ENCODE measurements at places on chromosomes 5 and 9.

- no peak overlapping the region for H3K27ac ChIP-seq
- H3K27me3 ChIP-seq = no peaks in the 10 kb centered on the region
- H3K36me3 ChIP-seq = no peaks in the 10 kb centered on the region
- H3K4me3 ChIP-seq = no peak overlapping the region
These were observed 16.0 kb upstream of the IL33 start for GRCh38 chr9:6199596-6199995.

DNA sequence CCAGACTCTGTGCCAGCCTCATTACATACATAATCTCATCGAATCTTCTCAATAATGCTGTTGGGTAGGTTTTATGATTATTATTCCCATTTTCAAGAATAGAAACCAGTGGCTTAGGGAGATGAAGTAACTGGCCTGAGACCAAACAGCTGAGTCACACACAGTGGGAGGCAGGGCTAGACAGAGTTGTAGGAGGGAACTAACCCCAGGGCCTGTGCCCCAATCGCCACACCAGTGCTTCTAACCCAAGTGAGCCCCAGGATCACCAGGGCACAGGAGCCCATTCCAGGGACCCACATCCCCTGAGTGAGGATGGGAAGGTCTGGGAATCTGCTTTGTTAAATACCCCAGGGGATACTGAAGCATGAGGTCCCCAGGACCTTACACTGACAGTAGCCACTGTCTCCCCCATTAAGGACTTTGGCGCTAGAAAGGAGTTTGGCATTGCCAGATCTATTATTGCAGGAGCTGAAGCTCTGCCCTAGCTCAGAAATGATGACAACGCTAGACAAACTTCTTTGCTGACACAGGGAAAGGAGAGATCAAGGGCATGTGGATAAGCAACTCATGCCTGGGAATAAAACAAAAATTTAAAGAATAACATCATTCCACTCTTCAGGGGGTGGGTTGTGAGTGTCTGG lies 63.8 kb upstream of the PPARGC1B start:
- no peak for DNase-seq
- no peak overlapping the region for H3K4me3 ChIP-seq
- no peak overlapping the region for H3K27ac ChIP-seq

GRCh38 chr5:80925931-80926330 lies 34.2 kb upstream of the RASGRF2 start:
- no peak overlapping the region for H3K27ac ChIP-seq
- no peak for DNase-seq
- no peak overlapping the region for H3K4me3 ChIP-seq
- H3K36me3 ChIP-seq = no peaks in the 10 kb centered on the region
- no peaks in the 10 kb centered on the region for H3K27me3 ChIP-seq

GRCh38 chr5:14928661-14929060 lies 57.1 kb upstream of the ANKH start:
- H3K27me3 ChIP-seq = no peaks in the 10 kb centered on the region
- H3K36me3 ChIP-seq = no peaks in the 10 kb centered on the region

GRCh38 chr5:16593013-16593412 lies 23.8 kb downstream of the RETREG1 start:
- no peak for DNase-seq
- no peaks in the 10 kb centered on the region for H3K27me3 ChIP-seq
- H3K4me1 ChIP-seq = no peaks in the 10 kb centered on the region
- H3K36me3 ChIP-seq = no peaks in the 10 kb centered on the region
- no peak overlapping the region for H3K4me3 ChIP-seq
- no peak overlapping the region for H3K27ac ChIP-seq

DNA sequence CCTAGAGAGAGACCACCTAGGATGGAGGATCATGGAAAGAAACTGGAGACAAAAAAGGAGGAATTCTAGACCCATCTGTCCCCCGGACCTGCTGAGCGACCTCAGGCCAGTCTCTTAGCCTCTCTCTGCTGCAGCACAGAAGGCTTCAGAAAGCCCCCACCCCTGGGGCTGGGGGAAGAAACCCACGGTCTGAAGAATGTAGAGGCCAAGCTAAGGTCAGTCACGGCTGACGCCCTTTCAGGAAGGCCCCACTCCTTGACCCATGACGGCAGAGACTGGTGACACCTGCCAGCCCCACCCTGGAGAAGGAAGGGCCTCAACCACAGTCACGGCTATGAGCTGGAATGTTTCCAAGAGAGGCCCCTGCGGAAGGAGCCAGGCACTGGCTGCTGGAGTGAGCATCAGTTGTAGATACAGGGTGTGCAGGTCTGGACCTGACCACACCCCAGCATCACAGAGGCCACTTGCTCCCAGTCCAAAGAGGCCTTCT lies 120.5 kb upstream of the BOD1 start:
- no peak overlapping the region for H3K27ac ChIP-seq
- H3K4me3 ChIP-seq = no peak overlapping the region
- H3K27me3 ChIP-seq = no peaks in the 10 kb centered on the region
- no peaks in the 10 kb centered on the region for H3K4me1 ChIP-seq

GRCh38 chr5:115170134-115170928 lies 623 bp upstream of the TRIM36 start:
- no peak for DNase-seq
- peak overlapping the region; percentile 97 for H3K4me3 ChIP-seq
- no peaks in the 10 kb centered on the region for H3K36me3 ChIP-seq
- H3K27me3 ChIP-seq = no peaks in the 10 kb centered on the region
- H3K4me1 ChIP-seq = peaks cover 10% of the 10 kb centered on the region

Measured in thoracic aorta (tissue), 2 donors.